ENCODE measurements at places on chromosomes 1 and 21.
A peak's percentile ranks its signal among the peaks of the same experiment; 100 is the strongest.

- DNase-seq, result no peak
Observed at GRCh38 chr1:60894741-60895140, 187.6 kb upstream of the NFIA start.

DNA sequence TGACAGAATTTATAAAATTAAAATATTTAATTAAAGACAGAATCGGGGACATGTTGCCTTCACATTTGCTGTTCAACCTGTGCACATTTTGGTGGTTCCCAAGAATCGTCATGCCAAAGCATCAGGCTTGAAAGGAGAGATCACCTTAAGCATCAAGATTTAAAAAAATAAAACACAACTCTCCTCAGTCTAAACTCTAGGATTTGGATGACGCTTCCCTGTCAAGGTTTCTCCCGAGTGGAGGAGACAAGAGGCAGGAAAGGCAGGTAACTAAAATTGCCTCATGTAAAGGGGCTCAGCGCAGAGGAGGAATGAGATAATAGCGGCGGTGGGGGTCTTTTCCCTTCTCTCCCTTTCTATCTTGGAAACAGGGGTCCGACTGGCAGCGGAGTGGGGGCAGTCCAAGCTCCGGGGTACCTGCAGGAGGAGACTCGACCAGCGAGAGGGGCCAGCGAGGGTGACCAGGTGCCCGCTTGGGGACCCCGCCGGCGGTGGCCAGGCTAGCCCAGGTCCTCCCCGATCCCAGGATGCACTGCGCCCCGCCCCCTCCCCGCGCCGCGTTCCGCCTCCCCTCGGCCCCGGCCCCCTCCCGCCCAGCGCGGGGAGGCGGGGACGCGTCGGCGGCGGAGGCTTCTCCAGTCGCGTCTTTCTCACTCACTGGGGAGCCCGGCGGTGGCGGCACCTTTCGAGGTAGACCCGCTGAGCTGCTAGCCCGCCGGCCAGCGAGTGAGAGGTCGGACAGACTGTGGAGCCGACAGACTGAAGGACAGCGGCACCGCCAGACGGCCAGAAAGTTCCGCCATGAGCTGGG is at the start of gene FNBP1L:
TSS of gene FNBP1L (plus strand) at position 638 of the 811 bp plus-strand sequence. CDS start at position 802, 164 bp downstream.
- DNase-seq, result peak; percentile 81

DNA sequence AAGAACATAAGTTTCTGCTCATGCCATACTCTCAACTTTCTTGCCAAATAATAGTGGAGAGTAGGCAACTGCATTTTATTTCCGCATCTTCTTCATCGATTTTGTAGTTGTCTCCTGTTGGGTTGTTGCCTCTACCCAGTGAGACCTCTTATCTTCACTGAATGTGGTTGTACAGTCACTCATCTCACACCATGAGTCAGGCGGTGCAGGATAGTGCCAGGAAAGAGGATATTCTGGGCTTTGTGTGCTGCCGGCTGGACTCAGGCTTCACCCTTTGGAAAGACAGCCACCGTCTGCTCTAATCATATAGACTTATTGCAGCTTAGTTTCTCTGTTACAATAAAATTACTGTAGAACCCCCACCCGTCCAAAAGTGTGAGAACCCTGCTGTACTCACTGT is 154.3 kb upstream of the USP24 start:
- no peak for DNase-seq

- DNase-seq, result no peak
Observed at GRCh38 chr1:162908780-162909179, 47.8 kb upstream of the CCDC190 start.

- DNase-seq, result peak; percentile 81
Observed at GRCh38 chr21:33949516-33950430, 34.2 kb upstream of the ATP5PO start.

- DNase-seq, result no peak
Observed at GRCh38 chr1:216905781-216906180, 182.6 kb upstream of the ESRRG start.

- no peak for DNase-seq
Observed at GRCh38 chr1:110774398-110774797, 98.5 kb upstream of the CD53 start.

DNA sequence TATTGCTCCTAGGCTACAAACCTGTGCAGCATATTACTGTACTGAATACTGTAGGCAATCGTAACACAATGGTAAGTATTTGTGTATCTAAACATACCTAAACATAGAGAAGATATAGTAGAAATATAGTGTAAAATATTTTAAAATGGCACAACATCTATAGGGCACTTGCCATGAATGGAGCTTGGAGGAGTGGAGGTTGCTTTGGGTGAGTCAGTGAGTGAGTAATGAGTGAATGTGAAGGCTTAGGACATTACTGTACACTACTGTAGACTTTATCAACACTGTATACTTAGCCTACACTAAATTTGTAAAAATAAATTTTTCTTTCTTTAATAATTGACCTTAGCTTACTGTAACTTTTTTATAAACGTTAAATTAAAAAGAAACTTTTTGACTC is 7.9 kb downstream of the LEFTY2 start:
- no peak for DNase-seq

DNA sequence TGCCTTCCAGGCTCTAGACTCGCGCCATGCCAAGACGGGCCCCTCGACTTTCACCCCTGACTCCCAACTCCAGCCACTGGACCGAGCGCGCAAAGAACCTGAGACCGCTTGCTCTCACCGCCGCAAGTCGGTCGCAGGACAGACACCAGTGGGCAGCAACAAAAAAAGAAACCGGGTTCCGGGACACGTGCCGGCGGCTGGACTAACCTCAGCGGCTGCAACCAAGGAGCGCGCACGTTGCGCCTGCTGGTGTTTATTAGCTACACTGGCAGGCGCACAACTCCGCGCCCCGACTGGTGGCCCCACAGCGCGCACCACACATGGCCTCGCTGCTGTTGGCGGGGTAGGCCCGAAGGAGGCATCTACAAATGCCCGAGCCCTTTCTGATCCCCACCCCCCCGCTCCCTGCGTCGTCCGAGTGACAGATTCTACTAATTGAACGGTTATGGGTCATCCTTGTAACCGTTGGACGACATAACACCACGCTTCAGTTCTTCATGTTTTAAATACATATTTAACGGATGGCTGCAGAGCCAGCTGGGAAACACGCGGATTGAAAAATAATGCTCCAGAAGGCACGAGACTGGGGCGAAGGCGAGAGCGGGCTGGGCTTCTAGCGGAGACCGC is 2.0 kb upstream of the OLIG2 start:
- DNase-seq, result no peak

DNA sequence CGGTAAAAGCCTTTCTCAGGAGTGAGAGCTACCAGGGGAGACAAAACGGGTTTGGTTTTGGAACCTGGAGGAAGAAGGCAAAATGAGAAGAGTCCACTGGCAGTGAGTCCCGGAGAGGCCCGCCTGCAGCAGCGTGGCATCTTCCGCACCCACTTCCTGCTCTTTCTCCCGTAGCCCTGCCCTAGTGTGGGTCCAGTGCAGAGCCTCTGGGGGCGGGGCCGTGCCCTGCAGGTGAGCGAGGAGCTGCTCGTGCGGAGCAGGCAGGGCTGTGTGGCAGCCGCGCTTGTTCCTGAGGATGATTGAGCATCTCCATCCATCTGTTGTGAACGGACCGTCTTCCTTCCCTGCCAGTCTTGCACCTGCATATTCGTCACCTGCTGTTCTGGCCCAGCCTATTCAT is 66.5 kb downstream of the PEX14 start:
- no peak for DNase-seq

GRCh38 chr1:36085126-36085525 is 1.2 kb downstream of the TEKT2 start:
- DNase-seq, result peak; percentile 51

GRCh38 chr1:209516771-209517680 is 66.5 kb upstream of the CAMK1G start:
- no peak for DNase-seq

GRCh38 chr21:44395260-44395659 is 41.8 kb downstream of the TRPM2 start:
- no peak for DNase-seq

DNA sequence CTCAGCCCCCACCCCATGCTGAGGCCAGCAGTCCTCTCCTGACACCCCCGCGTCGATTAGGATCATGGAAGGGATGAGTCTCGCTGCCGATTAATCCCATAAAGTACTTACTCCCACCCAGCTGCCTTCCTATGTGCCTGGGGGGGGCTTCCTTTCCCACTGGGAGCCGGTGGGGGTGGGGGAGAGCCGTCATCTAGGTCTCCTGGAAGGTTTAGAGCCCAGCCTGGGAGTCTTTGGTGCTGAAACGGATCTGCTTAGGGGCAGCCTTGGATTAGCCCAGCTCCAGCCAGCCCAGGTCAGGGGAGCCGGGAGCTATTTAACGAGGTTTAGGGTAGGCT is 9.8 kb downstream of the SAMD11 start:
- no peak for DNase-seq

- no peak for DNase-seq
Observed at GRCh38 chr1:90100566-90100965, 105.7 kb downstream of the ZNF326 start.

DNA sequence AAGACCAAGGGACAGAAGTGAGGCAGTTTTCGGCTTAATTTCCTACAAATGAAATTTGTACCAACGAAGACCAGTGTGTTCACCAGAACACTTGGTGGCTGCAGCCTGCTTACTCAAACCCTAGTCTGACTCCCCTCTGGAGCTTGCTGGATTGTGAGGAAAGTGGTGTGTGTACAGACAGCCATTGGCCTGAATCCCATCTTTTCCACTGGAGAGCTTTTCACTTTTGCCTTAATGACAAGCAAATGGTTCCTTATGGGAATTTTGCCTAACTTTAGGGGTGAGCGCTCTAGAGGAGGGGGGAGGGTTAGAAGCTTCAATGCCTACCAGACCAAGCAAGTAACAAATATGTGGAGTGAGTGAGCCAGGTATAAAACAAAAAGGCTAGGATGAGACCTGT is 17.3 kb downstream of the METTL13 start:
- no peak for DNase-seq

GRCh38 chr1:224500796-224501195 is 66.2 kb upstream of the WDR26 start:
- no peak for DNase-seq

- no peak for DNase-seq
Observed at GRCh38 chr21:37063433-37063832, 9.4 kb downstream of the PIGP start.

GRCh38 chr1:215889871-215890270 is 322.8 kb downstream of the KCTD3 start:
- DNase-seq, result no peak

GRCh38 chr1:246152986-246153431 is 354.1 kb downstream of the SMYD3 start:
- DNase-seq, result no peak

DNA sequence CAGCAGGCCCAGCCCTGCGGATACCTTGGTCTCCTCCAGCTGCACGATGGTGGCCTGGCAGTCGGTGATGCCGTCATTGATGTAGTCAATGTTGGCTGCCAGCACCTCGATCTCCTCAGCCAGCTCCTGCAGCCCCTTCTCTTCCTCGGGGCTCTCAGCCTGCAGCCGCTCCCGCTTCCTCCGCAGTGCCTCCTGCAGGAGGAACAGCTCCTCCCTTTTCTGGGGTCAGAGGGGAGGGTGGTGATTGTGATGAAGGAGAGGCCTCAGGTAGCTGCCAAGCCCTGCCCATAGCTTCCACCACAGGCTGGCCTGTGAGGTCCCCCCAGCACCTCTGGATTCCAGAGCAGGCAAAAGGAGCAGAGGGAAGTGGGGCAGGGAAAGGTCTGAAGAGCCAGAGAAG is 33.4 kb downstream of the KIF21B start:
- DNase-seq, result no peak

DNA sequence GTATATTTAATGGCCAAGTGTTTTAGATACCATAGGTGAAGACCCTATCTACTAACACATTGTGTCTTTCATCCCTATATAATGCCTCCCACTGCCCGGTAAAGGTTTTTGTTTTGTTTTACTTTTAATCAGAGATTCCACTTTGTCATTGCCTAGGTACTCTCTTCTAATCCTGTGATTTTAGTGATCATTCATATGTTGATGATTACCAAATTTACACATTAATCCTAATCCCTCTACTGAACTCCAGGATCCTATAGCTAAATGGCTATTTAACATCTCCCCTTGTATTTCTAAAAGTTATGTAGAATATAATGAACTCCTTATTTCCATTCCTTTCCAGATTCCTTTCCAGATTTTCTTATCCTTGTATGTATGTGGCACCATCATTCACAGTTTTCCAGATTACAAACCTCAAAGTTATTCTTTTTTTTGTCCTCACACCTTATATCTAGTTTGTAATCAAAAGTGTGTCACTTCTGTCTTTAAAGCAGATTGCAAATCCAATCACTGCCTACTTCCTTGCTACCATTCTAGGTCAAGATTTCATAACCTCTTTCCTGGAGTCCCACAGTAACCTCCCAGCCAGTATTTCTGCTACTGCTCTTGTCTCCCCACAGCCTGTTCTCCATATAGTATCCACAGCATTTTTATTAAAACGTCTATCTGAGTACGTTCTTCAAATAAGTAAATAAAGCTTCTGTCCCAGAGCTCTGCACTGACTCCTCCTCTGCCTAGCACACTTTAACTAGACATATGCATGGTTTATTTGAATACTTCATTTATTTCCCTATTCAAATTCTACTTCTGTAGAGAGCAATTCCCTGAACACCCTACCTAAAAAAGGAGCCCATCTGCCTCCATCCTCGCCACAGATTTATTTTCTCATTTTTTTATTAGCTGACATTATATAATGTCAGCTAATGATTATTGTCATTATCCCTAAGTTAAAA is 157.8 kb downstream of the KCNT2 start:
- no peak for DNase-seq

GRCh38 chr1:68454534-68454933 is 4.8 kb upstream of the RPE65 start:
- no peak for DNase-seq

DNA sequence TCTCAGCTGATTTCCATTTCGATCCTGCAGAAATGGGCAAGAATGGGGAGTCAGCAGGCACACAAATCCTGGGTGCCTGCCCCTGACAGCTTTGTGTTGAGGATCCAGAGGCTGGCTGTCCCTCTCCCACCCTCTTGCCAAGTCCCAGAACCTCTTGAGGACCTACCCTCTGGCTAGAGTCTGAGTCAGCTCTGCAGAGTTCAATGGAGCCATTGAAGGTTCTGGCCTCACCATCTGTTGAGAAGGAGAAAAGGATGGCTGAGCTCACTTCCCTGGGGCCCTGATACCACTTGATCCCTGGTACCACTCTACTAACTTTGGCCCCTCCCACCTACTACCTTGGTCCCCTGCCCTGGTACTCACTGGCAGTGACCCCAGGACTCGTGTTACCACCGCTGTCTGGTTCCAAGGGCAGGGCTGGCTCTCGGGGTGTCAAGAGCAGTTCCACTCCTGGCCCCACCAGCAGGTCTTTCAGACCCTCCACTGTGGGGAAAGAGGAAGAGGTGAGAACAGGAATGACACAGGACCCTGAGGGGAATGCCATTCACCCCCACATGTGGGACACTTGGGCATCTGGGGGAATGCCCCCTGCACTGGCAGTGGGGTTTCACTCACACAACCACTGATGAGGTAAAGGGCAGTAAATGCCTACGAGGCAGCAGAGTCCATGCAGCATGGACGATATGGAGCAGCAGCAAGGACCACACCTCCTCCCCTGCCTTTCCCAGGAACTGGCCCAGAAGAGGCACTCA is 10.5 kb downstream of the RXFP4 start:
- DNase-seq, result no peak

- no peak for DNase-seq
Observed at GRCh38 chr1:152566681-152567080, at the start of gene LCE3E. Gene LCE3E, minus strand, starts transcription at chr1:152566780. Its CDS starts 572 bp downstream, at chr1:152566208.
